Stimulated activated naive CD4-positive, alpha-beta T cell treated with Interleukin-2 at 50 U/mL for 16 hours (primary cell): ENCODE measurements at places on chromosomes 5 and 9.
A peak's percentile ranks its signal among the peaks of the same experiment; 100 is the strongest.

DNA sequence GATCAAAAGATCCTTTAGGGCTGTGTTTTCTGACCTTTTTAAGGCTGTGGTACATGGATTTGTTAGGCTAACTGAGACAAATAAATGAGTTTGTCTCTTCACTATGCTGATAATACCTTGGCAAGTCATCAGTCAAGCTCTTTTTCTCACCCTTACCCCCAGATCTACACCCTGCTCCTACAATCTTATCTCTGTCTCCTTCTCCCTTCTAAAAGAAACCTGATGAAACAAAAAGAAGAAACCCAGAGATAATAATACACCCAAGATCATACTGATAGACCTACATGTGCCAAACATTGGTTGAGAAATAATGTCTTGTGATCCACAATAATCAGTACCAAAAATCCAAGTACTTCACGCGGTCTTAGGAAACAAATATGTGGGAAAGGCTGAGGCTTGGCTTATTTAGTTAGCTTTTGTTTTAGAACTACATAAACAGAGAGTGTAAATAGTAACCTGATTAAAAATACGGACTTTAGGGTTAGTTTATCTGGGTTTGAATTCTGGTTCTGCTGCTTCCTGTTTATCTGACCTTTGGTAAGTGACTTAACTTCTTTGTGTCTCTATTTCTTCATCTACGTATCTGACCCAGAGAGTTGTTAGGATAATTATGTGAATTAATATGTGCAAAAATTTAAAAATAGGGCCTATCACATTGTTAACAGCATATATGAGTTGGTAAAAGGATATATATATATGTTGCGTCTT is 24.8 kb upstream of the PDCD1LG2 start:
- no peak for DNase-seq

DNA sequence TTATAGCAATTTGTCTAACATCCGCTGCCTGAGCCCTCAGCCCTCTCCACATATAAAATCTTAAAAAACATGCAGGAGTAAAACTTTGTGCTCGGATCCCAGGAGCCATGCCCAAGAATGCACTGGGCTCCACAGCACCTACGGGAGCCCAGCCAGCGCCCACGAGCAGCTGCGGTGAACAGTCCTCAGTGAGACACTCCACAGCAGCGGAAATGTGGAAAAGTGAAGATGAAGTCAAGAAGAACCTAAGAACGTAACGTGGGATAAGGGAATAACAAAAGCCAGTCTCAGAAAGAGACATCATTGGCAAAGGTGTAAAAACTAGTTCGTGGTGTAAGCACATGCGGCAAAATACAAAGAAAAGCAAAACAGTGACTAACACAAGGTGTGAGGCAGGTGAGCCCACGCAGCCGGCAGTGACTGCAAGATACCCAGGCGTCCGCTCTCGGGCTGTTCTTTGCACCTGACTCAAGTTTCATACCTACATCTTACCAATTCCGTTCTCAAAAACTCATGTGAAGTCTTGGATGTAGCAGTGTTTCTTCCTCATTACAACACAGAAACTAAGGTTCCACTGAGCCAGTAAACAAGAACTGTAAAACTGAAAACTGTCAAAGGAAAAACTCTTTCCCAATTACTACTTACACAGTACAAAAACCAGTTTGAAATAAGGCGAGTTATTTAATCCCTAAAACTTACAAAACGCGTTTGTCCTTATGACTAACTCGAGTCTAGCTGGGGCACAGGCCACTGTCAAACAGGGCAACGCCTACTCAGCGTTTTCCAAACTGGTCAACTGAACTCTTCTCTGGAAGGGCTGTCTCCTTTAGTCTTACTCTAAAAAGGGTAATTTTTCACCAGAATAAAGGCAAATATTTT is 1.7 kb downstream of the CAMSAP1 start:
- DNase-seq, result peak; percentile 82

GRCh38 chr5:74903165-74903787 is 37.1 kb upstream of the FAM169A start:
- DNase-seq, result no peak

- DNase-seq, result no peak
These were observed 68.7 kb downstream of the ACTL7B start for GRCh38 chr9:108786901-108787689.

DNA sequence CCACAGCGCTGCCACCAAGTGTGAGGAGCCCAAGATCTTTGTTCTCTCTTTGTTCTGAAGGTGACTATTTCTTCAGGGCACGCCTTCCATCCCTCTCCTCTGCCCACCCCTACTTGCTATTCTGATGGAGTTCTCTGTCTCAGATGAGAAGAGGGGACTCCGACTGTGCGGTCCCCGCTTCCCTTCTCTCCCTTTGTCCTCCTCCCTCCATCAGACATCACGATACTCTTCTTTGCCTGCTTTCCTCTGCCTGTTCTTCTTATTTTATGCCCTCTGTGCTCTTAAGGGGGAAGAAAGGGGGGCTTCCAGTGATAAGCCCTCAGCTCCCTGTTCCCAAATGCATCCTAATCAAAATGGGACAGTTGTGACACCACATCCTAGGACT is 307.8 kb downstream of the RAB3C start:
- DNase-seq, result no peak

GRCh38 chr9:3868012-3868411 is 342.2 kb upstream of the RFX3 start:
- DNase-seq, result no peak

GRCh38 chr5:58281189-58281588 is 178.7 kb downstream of the PLK2 start:
- DNase-seq, result no peak

- DNase-seq, result no peak
These were observed 28.1 kb downstream of the IL7R start for GRCh38 chr5:35884773-35885172.

GRCh38 chr5:126544087-126544740 is 50.8 kb downstream of the ALDH7A1 start:
- peak; percentile 11 for DNase-seq

GRCh38 chr9:120481248-120481647 is 98.7 kb downstream of the CDK5RAP2 start:
- no peak for DNase-seq
